ENCODE measurements at places on chromosomes 7 and 10. TPM values are rescaled to one million over a fixed set of nuclear protein-coding genes. Genes with fewer than 3 reads are reported as not detected.

DNA sequence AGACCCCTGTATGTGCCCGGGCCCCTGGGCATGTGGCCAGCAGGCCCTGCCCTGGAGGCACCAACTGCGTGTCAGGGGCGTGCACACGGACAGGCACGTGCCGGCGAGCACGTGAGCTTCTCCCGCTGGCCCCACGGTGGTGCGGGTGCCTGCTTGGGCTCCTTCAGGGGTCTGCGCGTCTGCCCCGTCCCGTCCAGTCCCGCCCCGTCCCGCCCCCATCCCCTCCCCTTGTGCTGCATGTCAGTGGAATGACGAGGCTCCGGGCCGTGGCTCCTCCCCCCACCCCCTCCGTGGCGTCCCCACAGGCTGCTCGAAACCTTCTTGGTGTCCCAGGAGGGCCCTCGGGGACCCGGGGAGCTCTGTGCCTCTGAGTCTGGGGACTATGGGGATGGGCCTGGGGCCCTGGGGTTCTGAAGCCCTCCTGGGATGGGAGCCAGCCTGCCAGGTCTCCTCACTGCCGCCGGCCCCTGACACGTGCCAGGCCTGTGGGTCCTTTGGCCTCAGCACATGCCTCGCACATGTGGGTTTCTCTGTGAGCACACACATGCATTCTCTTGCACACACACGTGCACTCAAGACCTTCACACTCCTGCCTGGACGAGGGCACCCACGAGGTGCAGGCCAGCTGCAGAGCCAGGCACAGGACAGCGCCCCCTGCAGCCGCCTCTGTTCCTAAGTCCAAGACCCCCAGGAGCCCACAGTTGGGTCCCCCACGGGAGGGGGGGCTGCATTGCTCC is 27.5 kb upstream of the AMZ1 start:
- H3K27me3 ChIP-seq, result no peaks in the 10 kb centered on the region
- H3K4me1 ChIP-seq, result peaks cover 8% of the 10 kb centered on the region
- no peak for DNase-seq
- H3K4me3 ChIP-seq, result no peak overlapping the region
- H3K27ac ChIP-seq, result no peak overlapping the region

DNA sequence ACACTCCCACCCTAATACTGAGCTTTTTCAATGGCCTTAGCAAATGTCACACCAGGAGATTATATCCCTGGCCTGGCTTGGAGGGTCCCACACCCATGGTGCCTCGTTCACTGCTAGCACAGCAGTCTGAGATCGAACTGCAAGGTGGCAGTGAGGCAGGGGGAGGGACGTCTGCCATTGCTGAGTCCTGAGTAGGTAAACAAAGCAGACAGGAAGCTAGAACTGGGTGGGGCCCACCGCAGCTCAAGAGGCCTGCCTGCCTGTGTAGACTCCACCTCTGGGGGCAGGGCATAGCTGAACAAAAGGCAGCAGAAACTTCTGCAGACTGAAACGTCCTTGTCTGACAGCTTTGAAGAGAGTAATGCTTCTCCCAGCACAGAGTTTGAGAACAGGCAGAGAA is 338.9 kb upstream of the MBL2 start:
- no peak overlapping the region for H3K4me3 ChIP-seq
- H3K4me1 ChIP-seq, result no peaks in the 10 kb centered on the region
- H3K27me3 ChIP-seq, result no peaks in the 10 kb centered on the region
- no peak for DNase-seq

The GRM3 gene
- not detected for total RNA-seq

The SPRN gene
- total RNA-seq, result not detected

DNA sequence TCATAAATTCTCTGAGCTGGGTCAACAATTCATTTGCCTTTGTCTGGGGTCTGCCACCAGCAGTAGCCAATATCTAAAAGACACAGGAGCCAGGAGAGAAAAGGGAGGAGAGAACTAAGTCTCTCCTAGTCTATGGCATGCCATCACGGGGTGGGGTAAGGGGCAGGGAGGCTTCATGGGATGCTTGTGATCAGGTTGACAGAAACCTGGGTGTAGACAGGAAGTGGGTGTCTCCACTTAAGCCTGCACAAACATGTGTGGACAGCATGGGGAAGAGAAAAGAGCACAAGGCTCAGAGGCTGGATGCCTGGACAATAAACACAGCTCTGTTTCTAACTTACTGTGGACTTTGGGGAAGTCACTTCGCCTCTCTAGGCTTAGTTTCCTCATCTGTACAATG is 11.5 kb upstream of the C10orf53 start:
- H3K27ac ChIP-seq, result no peak overlapping the region
- no peak overlapping the region for H3K4me3 ChIP-seq
- no peak for DNase-seq

DNA sequence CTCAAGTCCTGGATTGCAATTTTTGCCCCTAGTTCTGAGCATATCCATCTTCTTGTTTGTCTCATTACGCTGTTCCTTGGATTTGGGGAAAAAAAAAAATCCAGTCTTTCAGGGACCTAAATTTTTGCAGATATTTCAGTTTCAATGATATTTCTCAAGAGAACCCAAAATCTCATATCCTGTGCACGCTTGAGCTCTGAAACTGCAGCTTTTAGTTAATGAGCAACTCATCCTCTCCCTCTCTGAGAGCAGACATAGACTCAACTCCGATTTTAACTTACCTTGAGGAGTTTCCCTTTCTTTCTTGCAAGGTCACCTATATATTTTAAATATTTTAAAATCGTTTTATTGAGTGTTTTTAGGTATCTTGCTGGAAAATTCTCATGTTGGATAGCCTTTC is 200.3 kb downstream of the GALNT17 start:
- no peaks in the 10 kb centered on the region for H3K4me1 ChIP-seq
- no peak for DNase-seq
- no peaks in the 10 kb centered on the region for H3K36me3 ChIP-seq
- H3K27me3 ChIP-seq, result no peaks in the 10 kb centered on the region

GRCh38 chr10:122815458-122815857 is 30.2 kb downstream of the CUZD1 start:
- H3K4me1 ChIP-seq, result no peaks in the 10 kb centered on the region
- peaks cover 29% of the 10 kb centered on the region for H3K27me3 ChIP-seq
- DNase-seq, result no peak
- no peaks in the 10 kb centered on the region for H3K36me3 ChIP-seq
- H3K4me3 ChIP-seq, result no peak overlapping the region

The HOXA5 gene
- total RNA-seq, result 32.4 TPM

DNA sequence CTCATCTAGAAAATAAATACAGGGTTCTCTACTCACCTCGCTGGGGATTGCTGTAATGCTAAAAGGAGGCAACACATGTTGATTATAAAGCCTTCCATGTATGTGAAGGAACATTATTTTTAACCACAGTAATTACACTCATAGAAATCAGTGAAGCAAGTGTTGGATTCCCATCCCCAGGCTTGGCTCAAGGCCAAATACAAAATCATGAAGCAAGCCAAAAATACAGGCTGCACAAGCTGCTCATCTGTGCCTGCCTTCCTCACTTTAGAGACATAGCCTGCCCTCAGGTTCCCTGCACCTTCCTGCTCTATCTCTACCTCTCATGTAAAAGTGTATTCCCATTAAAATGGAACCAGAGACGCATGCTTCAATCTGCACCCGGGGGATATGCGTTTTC is 1077.1 kb upstream of the C7orf33 start:
- H3K4me3 ChIP-seq, result no peak overlapping the region
- H3K27me3 ChIP-seq, result no peaks in the 10 kb centered on the region
- H3K36me3 ChIP-seq, result no peaks in the 10 kb centered on the region
- no peak for DNase-seq
- no peak overlapping the region for H3K27ac ChIP-seq

GRCh38 chr7:40763319-40764287 is 628.8 kb downstream of the SUGCT start:
- H3K36me3 ChIP-seq, result no peaks in the 10 kb centered on the region
- H3K27ac ChIP-seq, result no peak overlapping the region
- no peak overlapping the region for H3K4me3 ChIP-seq
- peaks cover 19% of the 10 kb centered on the region for H3K4me1 ChIP-seq
- H3K27me3 ChIP-seq, result no peaks in the 10 kb centered on the region
- no peak for DNase-seq

DNA sequence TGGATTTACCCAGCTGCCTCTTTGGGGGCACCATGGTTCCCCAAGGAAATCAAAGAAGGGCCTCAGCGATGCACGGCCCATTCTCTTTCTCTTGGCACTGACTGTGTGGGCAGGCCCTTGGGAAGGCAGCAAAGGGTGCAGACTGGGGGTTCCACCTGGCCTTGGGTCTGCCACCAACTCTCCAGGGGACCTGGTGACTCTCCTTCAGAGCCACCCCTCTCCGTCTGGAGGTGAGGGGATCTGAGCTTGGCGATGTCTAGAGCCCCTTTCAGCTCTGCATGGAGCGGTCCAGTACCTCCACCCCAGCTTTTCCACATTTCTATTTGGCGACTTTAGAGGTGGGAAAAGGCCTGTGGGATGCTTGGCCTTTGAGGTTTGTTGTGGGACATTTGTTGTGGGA is 69.1 kb downstream of the C10orf120 start:
- no peaks in the 10 kb centered on the region for H3K27me3 ChIP-seq
- no peaks in the 10 kb centered on the region for H3K4me1 ChIP-seq
- no peak overlapping the region for H3K4me3 ChIP-seq
- no peak for DNase-seq
- no peaks in the 10 kb centered on the region for H3K36me3 ChIP-seq
- no peak overlapping the region for H3K27ac ChIP-seq

GRCh38 chr7:24979470-24979862 is 512 bp downstream of the OSBPL3 start:
- H3K4me3 ChIP-seq, result peak overlapping the region; percentile 98
- peaks cover 30% of the 10 kb centered on the region for H3K4me1 ChIP-seq
- peak; percentile 83 for DNase-seq
- no peaks in the 10 kb centered on the region for H3K27me3 ChIP-seq
- peak overlapping the region; percentile 86 for H3K27ac ChIP-seq

GRCh38 chr7:91020636-91021385 is 243.4 kb upstream of the FZD1 start:
- DNase-seq, result no peak
- H3K27ac ChIP-seq, result no peak overlapping the region
- H3K4me3 ChIP-seq, result no peak overlapping the region
- H3K36me3 ChIP-seq, result no peaks in the 10 kb centered on the region
- no peaks in the 10 kb centered on the region for H3K4me1 ChIP-seq
- H3K27me3 ChIP-seq, result no peaks in the 10 kb centered on the region

- H3K36me3 ChIP-seq, result no peaks in the 10 kb centered on the region
- no peak for DNase-seq
- no peak overlapping the region for H3K4me3 ChIP-seq
- peaks cover 4% of the 10 kb centered on the region for H3K4me1 ChIP-seq
- no peak overlapping the region for H3K27ac ChIP-seq
These were observed 531.8 kb downstream of the KCNMA1 start for GRCh38 chr10:77105761-77106221.

DNA sequence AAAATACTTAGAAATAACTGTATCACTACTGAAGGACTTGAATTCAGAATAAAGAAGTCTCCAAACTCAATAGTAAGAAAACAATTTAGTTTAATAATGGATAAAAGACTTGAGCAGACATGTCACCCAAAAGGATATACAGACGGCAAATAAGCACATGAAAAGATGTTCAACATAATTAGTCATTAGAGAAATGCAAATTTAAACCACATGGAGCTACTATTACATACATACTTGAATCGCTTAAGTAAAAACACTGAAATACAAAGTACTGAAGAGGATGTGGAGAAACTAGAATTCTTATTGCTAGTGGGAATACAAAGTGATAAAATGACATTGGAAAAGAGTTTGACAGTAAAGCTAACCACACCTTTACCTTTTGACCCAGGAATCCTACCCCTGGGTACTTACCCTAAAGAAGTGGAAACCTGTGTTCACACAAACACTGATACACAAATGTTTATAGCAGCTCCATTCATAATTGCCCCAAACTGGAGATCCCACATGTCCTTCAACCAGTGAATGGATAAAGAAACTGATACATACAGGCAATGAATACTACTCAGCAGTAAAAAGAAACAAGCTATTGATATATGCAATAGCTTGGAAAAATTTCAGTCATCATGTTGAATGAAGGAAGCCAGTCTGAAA is 54.3 kb upstream of the NFKB2 start:
- no peak for DNase-seq
- no peak overlapping the region for H3K27ac ChIP-seq
- no peaks in the 10 kb centered on the region for H3K4me1 ChIP-seq
- H3K4me3 ChIP-seq, result no peak overlapping the region

The TACC2 gene
- 65.9 TPM for total RNA-seq

The EFCAB10 gene
- not detected for total RNA-seq

GRCh38 chr10:101644002-101644401 is 51.0 kb downstream of the FBXW4 start:
- no peak overlapping the region for H3K4me3 ChIP-seq
- H3K36me3 ChIP-seq, result no peaks in the 10 kb centered on the region
- no peaks in the 10 kb centered on the region for H3K4me1 ChIP-seq
- no peak overlapping the region for H3K27ac ChIP-seq

- no peaks in the 10 kb centered on the region for H3K27me3 ChIP-seq
- no peaks in the 10 kb centered on the region for H3K4me1 ChIP-seq
- H3K27ac ChIP-seq, result no peak overlapping the region
- no peaks in the 10 kb centered on the region for H3K36me3 ChIP-seq
These were observed 137.5 kb upstream of the LRRTM3 start for GRCh38 chr10:66788178-66788987.

- no peaks in the 10 kb centered on the region for H3K27me3 ChIP-seq
- H3K4me3 ChIP-seq, result no peak overlapping the region
- no peaks in the 10 kb centered on the region for H3K36me3 ChIP-seq
- no peak overlapping the region for H3K27ac ChIP-seq
These were observed 151.7 kb upstream of the IGFBP3 start for GRCh38 chr7:46072722-46073121.

The GIMAP4 gene
- 17.6 TPM for total RNA-seq

DNA sequence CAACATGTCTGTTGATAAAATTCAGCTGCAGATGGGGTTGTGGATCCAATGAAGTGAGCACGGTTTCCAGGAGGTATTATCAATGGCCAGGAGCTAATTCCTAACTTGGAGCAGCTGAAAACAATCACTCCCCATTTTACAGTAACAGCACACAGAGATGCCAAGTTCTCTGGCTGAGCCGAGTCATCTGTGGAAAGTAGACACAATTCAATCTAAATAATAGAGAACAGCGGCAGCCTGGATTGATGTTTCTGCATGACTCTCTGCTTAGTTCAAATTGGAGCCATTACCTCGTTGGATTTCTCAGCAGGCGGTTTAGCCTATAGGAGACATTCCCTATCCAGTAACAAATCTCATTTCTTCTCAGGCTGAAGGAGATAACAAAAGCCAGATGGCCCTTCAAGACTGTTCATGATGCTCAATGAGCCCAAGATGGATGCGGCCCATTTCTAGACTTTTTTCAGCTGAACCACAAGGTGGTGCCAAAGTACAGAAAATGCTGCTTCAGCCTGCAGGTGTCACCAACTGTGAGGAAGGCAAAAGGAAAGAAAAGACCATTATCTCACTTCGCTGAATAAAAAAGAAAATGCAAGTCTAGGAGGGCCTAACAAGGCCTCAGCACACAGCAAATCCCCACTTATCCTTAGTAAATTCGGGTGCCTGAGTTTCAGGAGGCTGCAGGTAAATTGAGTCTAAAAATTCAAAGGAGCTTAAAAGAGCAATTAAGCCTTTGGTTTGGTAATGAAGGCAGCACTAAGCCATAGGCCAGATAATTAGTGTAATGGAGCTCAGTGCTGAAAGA is 83.7 kb downstream of the SLC16A9 start:
- H3K27me3 ChIP-seq, result no peaks in the 10 kb centered on the region
- H3K4me3 ChIP-seq, result no peak overlapping the region
- peaks cover 5% of the 10 kb centered on the region for H3K4me1 ChIP-seq
- no peak overlapping the region for H3K27ac ChIP-seq
- DNase-seq, result peak; percentile 23
- no peaks in the 10 kb centered on the region for H3K36me3 ChIP-seq

GRCh38 chr7:76316984-76317781 is 14.7 kb downstream of the HSPB1 start:
- no peaks in the 10 kb centered on the region for H3K27me3 ChIP-seq
- H3K4me3 ChIP-seq, result peak overlapping the region; percentile 83
- H3K36me3 ChIP-seq, result no peaks in the 10 kb centered on the region
- peak overlapping the region; percentile 98 for H3K27ac ChIP-seq
- peaks cover 20% of the 10 kb centered on the region for H3K4me1 ChIP-seq

The HELLS gene
- 6.6 TPM for total RNA-seq
